Sciatic nerve (tissue), 2 donors: ENCODE measurements at places on chromosomes 13 and 19. TPM values are rescaled to one million over a fixed set of nuclear protein-coding genes. Genes with fewer than 3 reads are reported as not detected.
A peak's percentile ranks its signal among the peaks of the same experiment; 100 is the strongest.

GRCh38 chr13:24252136-24252535 lies 57.2 kb upstream of the C1QTNF9 start:
- DNase-seq, result no peak

GRCh38 chr19:47650700-47651099 lies 41.8 kb downstream of the BICRA start:
- no peak for DNase-seq

GRCh38 chr13:51758691-51759090 lies 45.3 kb downstream of the DHRS12 start:
- no peak for DNase-seq

- no peak for DNase-seq
Observed at GRCh38 chr13:110541526-110541920, 20.0 kb downstream of the RAB20 start.

DNA sequence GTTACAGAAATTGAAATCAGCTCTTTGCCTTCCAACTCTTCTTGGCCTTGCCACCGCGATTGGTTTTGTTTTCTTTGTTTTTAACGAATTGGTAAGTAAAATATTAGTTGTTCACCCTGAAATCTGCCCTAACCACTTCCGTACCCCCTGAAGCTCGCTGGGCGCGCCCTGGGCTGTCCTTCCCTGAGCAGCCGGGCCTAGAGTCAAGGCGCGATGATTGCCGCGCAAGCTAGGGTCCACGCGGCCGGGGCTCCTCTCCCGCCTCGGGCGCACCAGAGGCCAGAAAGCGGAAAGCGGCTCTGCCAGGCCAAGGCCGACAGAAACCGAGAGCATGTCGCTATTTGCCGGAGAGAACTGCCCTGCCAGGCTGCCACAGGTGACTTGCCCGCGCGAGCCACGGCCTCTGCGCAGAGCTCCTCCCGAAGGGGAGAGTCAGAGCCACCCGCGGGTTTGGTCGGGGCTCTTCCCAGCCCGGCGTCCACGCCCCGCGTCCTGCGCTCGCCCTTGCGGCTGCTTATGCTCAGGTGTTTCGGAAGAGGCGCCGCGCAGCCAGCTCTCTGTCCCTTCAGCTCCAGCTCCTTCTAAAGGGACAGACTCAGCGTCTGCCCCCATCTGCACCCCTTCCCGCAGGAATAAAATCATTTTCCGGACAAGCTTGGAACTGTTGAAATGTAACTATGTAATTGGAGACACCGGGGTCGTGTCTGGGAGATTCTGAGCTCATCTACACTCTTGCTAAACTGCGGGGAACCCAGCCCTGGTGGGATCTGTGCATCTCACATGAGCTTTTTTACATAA lies 6.6 kb upstream of the CDX2 start:
- DNase-seq, result no peak

DNA sequence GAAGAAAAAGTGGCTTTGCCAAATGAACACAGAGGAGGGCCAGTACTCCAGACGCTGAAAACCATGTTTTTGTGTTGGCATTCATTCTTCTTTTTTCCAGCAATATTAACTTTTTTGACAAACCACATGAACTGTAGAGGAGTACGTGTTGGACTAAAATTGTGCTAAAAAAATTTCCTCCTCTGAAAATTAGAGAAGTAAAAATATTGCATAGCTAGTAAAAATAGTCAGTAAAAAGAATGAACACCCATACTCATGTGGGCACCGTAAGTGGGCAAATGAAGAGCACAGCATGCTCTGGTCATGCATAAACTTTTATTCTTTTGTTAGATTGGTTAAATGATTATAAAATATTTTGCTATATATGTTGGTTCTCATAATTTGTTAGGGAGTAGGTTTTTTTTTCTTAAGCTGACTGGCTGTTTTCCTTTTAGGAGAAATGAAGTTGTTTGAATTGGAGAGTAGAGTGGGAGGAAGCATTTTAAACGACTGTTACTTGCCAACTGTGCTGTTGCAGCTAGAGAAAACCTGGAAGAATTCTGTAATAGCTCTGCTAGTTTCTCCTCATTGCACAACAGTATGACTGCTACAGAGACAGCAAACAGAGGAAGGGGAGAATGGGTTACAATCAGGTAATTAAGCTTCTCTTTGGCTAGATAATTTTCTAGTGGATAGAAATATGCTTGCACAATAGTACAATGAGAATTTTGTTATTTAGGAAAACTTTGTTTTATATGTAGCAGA lies 222.4 kb downstream of the KCTD12 start:
- no peak for DNase-seq

- DNase-seq, result no peak
Observed at GRCh38 chr19:4580021-4580901, 20.8 kb upstream of the SEMA6B start.

- DNase-seq, result no peak
Observed at GRCh38 chr13:98921786-98922185, 56.1 kb downstream of the DOCK9 start.

DNA sequence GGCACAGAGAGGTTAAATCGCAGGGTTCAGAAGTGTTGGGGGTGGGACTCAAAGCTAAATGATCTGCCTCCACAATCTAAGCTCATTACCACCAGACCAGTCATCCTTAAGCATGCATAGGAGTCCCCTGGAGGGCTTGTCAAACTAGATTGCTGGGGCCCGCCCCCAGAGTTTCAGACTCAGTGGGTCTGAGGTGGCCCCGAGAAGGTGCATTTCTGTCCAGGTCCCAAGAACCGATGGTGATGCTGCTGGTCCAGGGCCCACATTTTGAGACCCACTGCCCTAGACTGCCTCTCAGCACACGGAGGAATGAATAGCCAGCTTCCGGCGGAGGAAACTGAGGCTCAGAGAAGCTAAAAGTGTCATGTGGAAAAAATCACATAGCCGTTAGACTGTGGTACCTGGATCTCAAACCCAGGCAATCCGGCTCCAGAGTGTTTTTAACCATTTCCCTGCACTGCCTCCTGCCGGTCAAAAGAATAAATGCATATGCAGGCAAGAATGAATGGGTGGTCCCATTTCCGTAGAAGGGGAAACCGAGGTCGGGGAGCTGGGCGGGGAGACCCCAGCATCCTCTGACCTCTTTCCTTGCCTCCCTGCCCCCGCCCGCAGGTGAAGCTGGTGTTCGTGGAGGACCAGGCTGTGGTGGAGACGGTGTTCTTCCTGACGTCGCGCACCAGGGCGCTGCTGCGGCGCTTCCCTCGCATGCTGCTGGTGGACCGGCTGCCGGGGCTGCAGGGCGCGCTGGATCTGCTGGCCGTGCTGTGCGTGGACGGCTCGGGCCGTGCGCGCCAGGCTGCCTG lies 23.8 kb downstream of the ZSWIM9 start:
- DNase-seq, result peak; percentile 50

WDFY2 gene
- total RNA-seq, result 22.1 TPM

- no peak for DNase-seq
Observed at GRCh38 chr19:32165141-32165540, 180.3 kb upstream of the ZNF507 start.

DNA sequence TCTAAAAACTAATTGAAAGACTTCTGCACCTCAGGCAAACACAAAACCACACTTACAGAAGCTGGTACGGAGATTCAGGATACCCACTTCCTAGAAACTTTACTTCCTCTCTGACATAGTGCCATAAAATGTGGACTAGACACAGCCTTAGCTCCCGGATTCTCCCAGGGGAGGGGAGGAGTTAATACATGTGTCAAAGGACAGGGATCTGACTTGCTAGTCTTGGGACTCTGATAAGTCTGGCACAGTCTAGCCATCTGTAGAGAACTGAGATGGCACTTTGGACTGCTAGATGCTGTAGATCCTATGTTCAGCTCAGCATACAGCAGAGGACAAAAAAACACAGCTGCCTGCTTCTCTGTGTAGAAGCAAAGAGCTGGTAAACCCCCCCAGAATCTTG lies 769.8 kb upstream of the MIR17HG start:
- DNase-seq, result no peak

RASIP1 gene
- total RNA-seq, result 28.0 TPM

VSTM2B gene
- total RNA-seq, result not detected

DNA sequence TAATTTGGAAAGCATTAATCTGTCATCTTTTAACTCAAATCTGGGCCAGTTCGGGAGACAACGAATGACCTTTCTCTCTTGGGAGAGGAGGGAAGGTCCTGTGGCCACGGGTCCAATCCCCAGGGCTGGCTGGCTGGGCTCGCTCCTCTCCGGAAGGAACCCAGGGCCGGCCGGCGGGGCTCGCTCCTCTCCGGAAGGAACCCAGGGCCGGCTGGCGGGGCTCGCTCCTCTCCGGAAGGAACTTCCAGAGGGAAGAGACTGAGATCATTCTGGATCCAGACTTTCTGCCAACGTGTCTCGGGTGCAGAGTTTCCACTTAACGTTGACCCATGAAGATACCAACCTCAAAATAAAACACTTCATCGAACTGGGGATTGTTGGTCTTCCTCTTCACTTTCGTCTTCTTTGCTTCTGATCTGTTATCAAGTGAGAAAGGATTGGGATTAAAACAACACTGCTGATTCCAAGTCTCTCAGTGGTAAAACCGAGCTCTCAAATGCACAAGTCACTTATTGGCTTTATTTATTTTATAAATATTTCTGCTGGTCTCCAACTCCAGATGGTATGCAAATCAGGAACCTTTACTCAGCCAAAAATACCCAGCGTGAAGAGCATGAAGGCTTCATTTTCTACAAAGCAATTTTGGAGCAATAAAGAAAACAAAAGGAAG lies 53.3 kb upstream of the C13orf46 start:
- DNase-seq, result peak; percentile 82

- no peak for DNase-seq
Observed at GRCh38 chr13:78623132-78623531, 19.8 kb upstream of the POU4F1 start.

KCNJ14 gene
- total RNA-seq, result 0.71 TPM

DNA sequence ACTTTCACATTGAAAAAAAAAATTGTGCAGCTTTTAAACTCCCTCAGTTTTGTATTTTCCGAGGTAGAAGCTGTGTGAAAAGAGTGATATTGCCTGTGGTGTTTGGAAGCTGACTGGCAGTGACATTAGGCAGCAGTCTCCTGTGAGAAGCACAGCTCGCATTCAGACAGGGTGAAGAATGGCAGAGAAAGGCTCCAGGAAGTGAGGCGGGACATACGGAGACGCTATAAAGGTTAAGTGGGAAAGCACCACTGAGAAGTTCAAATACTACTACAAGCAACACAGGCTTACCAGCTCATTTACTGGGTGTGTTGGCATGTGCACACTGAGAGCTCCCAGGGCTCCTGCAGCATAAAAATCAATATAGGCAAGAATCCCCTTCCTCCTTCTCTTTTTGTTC lies 88.4 kb downstream of the RXFP2 start:
- DNase-seq, result no peak

GRCh38 chr13:73778242-73778864 lies 355.9 kb downstream of the KLF12 start:
- DNase-seq, result no peak

- no peak for DNase-seq
Observed at GRCh38 chr13:109272595-109273325, 513.6 kb downstream of the IRS2 start.

DNA sequence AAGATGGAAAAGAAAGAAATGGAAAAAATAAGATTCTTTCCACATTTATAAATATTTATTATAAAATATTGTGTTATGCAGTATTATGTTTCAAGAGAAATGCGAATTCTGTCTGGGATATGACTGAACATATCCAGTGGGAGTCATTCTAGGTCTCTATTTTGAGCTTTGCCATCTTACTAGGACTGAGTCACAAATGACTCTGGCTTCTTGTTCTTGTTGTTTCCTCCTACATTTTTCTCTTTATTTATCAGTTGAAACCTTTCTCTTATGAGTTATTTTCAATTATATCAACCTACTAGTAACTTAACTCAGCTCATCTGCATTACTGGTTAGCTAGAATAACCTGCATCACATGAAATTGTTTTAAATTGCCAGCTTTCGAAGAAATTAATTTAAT lies 1247.3 kb downstream of the SLITRK1 start:
- DNase-seq, result no peak

ZNF578 gene
- total RNA-seq, result 4.9 TPM

- peak; percentile 79 for DNase-seq
Observed at GRCh38 chr13:110138010-110138699, 168.8 kb downstream of the COL4A1 start.

GRCh38 chr19:46428239-46429135 lies at the start of gene PNMA8C:
Gene PNMA8C (minus strand): TSS chr19:46428936. CDS start chr19:46428359, 577 bp downstream.
- peak; percentile 77 for DNase-seq

GRCh38 chr13:62033934-62034333 lies 618.3 kb upstream of the PCDH20 start:
- no peak for DNase-seq

DENND1C gene
- 5.5 TPM for total RNA-seq

DNA sequence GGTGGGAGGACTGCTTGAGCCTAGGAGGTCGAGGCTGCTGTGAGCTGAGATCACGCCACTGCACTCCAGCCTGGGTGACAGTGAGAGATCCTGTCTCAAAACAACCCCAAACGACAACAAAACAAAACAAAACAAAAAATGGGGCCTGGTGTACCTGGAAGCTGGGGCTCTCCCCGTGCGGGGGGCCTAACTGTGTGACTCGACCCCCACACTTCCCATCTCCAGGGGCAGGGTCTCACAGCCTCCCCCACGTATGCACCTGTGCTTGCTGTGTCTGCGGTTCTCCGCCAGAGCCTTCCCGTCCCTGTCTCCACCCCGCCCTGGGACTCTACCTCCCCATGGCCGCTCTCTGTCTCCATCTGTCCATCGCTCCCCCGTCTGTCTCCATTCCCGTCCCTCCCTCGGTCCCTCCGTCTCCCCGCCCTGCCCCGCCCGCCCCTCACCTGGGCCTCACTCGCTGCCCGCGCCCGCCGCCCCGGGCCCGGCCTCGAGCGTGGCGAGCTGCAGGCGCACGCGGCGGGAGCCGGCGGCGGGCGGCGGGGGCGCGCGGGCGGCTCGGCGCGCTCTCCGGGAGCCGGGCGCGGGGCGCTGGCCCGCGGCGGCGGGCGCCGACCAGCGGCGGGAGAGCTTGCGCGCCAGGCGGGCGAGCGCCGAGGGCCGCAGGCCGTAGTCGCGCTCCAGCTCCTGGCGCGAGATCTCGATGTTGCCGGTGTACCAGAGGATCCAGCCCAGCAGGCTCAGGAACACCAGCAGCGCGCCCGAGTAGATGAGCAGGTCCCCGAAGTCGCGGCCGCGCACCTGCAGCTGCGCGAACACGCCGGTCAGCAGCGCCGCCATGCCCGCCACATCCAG lies 587 bp downstream of the TMEM238 start:
- no peak for DNase-seq

ZNF135 gene
- total RNA-seq, result 11.0 TPM

DNA sequence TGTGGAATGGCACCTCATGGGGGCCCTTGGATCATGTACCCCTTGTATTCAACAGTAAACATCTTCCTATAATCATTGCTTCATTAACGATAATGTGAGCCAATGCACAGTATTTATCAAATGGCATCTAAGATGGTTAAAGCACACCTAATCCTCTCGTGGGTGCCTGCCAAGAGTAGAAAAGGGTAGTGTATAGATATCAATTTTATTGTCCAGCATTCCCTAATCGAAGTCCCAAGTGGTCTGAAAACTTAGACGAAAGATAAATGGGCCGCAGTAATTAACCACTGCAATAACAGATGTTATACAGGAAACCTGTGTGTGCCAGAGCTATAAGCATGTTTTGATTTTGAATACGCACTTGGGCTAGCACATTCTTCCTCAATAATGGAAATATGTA lies 667 bp upstream of the MBNL2 start:
- DNase-seq, result no peak

GRCh38 chr13:76300688-76301087 lies 585.5 kb downstream of the KCTD12 start:
- DNase-seq, result no peak

CEACAM1 gene
- total RNA-seq, result 5.8 TPM
